Left ventricle myocardium superior (tissue), 1 donor: ENCODE measurements at places on chromosomes 1 and 21. TPM values are rescaled to one million over a fixed set of nuclear protein-coding genes. Genes with fewer than 3 reads are reported as not detected.

FCMR gene
- total RNA-seq: 6.2 TPM

TBX19 gene
- total RNA-seq: 0.55 TPM

CCDC30 gene
- total RNA-seq: 1.2 TPM

CHD5 gene
- total RNA-seq: 0.12 TPM

PEX19 gene
- total RNA-seq: 96.2 TPM

ZBED6 gene
- total RNA-seq: 13.7 TPM

ECE1 gene
- 43.3 TPM for total RNA-seq

FCRL3 gene
- not detected for total RNA-seq

DNA sequence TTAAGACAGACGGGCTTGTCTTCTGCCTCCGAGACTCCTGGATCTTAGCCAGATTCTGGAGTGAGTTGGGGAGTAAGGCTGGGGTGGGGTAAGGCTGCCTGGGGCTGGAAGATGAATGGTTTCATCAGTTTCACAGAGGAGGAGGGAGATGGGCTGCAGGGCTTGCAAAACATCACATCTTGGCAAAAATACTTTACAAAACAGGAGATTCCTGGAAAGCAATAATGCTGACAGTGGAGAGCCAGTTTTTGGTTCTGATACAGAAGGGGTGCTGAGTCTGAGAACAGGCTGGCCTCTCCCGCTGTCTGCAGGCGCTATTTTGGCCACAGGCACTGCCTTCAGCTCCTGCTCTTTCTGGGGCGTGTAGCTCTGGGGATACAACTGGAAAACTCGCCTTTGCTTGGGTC, 83.4 kb upstream of the KCNE2 start:
- DNase-seq: peak; percentile 61

DNA sequence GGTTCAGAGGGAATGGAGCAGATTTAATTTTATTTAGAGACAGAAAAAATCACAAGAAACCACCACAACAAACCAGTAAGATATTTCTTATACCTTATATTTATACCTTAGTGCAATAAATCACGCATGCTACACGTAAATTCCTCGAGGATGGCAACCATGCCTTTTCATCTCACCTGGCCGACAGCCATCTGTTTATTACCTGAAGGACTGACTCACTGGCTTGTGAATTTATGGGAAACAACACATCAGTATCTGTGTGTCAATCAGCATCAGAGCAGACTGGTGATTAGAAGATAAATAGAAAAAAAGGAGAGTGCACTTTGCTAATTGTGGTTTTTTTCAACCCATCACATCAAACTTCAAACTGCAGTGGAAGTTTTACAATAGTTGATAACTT, 58.4 kb downstream of the S1PR1 start:
- no peak for DNase-seq

DNA sequence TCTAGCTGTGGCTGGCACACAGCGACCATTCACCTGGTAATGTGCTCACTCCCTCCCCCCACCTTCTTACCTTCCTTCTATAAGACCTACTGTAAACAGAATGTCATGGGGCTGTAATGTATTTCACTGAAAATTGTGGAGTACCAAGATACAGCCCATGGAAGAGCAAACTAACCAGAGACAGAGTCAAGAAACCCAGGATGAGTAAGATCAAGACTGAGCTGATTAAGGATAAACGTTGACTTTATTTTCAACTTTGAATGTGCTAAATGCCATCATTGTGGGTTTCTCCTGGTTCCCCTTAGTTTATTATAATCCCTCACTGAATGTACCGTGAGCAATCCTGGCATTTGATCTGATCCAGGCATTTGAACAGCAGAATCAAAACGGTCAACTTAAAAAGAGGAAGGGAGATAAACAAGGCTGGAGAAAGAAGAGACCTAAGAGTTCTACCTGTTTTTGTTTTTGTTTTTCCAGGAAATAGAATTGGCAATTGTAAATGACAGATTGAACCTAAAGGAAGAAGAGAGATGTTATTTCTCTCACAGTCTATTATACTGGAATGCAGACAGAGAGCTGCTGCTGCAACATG, 16.1 kb upstream of the ATP1B1 start:
- DNase-seq: no peak

DNA sequence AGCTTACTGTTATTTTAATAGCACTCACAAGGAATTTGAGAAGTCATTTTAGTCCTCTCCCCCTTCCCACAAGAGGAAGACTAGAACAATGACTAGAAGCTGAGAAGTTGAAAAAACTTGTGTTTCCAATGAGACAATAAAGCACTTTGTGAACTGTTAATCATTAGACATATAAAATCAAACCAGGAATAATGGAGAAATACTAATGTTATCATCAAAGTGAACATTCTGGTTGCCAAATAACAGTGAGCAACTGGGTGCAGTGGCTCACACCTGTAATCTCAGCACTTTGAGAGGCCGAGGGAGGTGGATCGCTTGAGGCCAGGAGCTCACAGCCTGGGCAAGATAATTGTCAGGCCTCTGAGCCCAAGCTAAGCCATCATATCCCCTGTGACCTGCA, 54.0 kb upstream of the RASAL2 start:
- DNase-seq: no peak

- no peak for DNase-seq
Observed at GRCh38 chr1:245777752-245778151, 623.0 kb downstream of the KIF26B start.

DNA sequence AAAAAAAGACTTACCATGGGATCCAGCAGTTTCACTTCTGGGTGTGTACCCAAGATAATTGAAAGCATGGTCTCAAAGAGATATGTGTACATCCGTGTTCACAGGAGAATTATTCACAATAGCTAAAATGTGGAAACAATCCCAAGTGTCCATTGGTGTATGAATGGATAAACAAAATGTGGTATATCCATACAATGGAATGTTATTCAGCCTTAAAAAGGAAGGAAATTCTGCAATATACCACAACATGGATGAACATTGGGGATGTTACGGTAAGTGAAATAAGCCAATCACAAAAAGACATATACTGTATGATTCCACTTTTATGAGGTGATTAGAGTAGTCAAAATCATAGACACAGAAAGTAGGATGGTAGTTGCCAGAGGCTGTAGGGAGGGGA, 7.0 kb upstream of the TUT4 start:
- no peak for DNase-seq

- no peak for DNase-seq
Observed at GRCh38 chr1:32755810-32756159, 53.2 kb upstream of the SYNC start.

DNA sequence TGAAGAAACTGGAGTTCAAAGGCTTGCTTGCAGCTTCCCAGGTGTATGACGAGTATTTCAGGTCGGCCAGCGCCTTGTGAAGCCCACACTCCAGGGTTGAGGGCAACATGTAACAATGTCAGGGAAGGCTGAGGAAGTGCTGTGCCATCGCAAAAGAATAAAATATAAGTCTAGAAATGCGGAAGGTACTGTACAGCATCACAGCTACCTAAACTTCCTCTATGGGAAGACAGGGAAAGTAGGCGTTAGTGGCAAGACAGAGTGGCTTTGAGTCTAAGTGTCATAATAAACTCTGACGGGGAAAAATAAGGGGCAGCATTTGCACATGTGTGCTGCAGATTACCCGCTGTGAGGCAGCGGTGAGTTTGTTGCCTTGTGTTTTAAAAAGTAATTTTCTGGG, 28.9 kb downstream of the DOP1B start:
- no peak for DNase-seq

DNA sequence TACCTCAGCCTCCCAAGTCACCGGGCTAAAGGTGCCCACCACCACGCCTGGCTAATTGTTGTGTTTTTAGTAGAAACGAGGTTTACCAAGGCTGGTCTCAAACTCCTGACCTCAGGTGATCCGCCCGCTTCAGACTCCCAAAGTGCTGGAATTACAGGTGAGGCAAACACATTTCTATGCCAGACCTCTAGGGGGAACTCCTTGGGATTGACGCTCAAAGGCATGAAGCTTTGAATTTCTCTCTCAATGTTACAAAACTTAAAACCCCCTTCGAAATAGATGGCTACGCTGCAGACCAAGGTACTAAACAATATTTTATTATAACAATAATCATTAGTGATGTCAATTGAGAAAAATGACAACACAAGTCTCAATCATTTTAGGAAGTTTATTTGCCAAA, 330.0 kb downstream of the SETD4 start:
- no peak for DNase-seq

DNA sequence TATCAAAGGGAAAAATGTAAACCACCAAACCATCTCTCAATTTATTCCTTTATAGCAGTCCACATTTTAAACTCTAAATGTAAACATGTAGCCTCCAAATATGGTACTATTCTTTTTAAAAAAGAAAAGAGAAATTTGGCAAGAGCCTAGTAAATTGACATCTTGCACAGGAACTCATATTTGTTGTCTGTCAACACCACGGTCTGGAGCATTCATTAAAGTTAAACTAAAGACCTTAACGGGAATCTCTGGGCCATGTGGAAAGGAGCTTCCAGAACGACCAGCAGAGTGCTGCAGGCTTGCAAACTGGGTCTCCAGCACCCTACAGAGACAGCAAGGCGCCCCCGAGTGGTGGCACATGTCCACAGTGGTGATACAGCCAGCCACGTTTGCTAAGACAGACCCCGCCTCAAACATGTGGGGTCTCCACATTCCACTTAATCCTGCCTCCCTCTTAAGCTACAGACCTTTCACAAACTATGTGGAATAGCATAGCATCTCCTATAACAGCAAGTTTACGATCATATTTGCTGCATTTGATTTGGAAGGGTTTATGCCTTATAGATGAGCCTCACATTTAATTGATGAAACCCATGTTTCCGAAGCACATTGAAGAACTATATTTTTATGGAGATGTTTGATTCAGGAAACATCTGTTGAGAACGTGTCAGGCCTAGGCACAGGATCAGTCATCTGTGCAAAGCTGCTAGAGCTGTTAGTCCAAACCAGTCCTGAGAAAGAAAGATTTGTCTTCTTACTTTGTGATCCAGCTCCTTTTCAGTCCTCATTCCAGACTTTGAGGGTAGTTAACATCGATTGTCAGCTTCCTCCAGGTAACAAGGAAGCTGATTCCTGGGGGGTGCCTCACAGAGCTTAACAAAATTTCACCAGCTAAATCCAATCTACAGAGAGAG, 96.4 kb upstream of the BACE2 start:
- no peak for DNase-seq

GRCh38 chr1:202081992-202082391, 40.7 kb upstream of the GPR37L1 start:
- DNase-seq: no peak

DNA sequence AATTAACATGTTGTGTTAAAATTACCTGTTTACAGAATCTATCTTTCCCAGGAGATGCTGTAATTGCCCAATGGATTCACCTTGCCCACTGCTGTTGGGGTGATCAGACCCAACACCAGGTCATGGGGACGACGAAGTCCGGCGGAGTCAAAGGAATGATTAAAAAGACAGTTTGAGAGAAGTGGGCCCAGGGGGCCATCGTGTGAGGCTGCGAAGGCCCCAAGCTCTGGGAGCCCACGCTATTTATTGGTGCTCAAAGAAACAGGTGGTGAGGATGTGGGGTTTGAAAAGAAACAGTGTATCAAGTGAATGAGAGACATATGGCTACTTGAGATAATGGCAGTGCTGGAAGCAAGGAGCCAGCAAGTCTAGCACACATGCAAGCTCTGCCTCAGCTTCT, 16.3 kb upstream of the L1TD1 start:
- DNase-seq: no peak

DNA sequence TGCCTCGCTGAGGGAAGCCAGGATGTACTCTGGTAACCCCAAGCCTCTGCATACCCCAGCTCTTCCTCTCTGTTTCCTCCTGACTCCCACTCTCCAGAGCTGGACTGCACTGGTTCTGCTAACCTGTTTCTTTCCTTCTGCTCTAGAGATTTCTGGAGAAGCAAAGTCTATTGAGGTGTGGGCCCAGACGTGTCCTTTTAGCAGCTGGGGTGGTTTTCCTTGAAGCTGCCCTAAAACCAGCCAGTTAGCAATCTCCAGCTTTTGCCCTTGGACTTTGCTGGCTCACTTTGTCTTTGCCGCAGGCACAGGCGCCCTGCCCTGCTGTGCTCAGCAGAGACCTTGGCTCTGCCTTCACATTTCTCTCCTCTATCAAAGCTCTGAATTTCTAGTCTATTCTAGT, 171.8 kb upstream of the IVNS1ABP start:
- peak; percentile 58 for DNase-seq

GRCh38 chr1:193438312-193438711, 251.9 kb upstream of the B3GALT2 start:
- DNase-seq: no peak

DNA sequence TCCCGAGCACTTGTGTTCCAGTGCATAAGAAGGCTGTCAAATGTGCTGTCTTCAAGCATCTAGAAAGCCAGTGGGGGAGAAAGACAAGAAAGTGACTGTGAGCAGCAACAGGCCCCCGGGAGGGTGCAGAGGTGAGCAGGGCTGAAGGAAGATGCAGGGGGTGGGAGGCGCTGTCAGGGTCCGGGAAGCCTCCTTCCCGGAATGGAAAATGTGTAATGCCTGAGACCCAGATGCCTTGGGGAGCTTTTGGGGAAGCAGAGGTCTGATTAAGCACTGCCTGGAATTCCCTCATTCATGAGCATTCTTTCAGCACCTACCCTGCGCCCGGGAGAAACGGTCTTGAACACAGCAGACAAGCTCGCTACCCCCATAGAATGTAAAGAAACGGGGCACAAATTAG, 1.3 kb downstream of the NPHP4 start:
- DNase-seq: peak; percentile 7

GRCh38 chr1:54559771-54560231, 11.8 kb downstream of the ACOT11 start:
- DNase-seq: peak; percentile 88

DNA sequence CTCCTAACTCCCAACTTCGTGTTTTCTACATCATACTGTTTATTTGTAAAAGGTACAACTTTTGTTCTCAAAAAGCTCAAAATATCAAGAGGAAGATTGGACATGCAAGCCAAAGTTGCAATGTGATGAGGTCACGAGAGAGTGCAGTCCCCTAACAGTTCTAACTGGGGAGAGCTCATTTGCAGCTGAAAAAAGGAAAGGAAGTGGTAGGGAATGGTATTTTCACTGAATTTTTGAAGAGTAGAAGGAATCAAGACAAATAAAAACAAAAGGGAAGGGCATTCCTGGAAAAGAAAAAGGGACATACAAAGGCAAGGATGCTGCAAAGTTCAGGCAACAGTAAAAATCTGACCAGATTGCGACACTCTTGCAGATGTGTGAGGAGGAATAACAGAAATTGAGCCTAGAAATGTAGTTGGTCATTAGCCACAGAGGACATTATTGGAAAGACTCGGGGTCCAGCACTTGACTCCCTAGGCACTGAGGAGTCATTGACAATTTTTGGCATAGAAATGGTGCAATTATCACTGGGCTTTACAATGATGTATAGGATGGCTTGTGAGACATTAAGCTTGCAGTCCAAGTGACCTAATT, 67.9 kb downstream of the TBX15 start:
- no peak for DNase-seq
